ENCODE measurements at places on chromosomes 16 and 17. TPM values are rescaled to one million over a fixed set of nuclear protein-coding genes. Genes with fewer than 3 reads are reported as not detected.

GRCh38 chr17:33370401-33370800, 77.3 kb upstream of the ASIC2 start:
- no peak for DNase-seq

Gene B4GALNT2
- polyA plus RNA-seq: 0.26 TPM

GRCh38 chr16:10756574-10756973, 12.9 kb downstream of the NUBP1 start:
- no peak for DNase-seq

GRCh38 chr16:20409398-20410120, at the start of gene ACSM5:
ACSM5 (plus strand) TSS chr16:20409534; CDS start chr16:20411485, 1,951 bp downstream.
- DNase-seq: no peak

GRCh38 chr17:44925731-44926697, 10.7 kb upstream of the GFAP start:
- no peak for DNase-seq

Gene MON1B
- polyA plus RNA-seq: 11.9 TPM
